AG09319 (cell line): ENCODE measurements at places on chromosomes 11 and 22.

- no peak for DNase-seq
Measured at GRCh38 chr11:128468111-128468510, 119.2 kb downstream of the ETS1 start.

GRCh38 chr11:27699242-27699925 lies 871 bp downstream of the BDNF start:
- DNase-seq = no peak

- peak; percentile 29 for DNase-seq
Measured at GRCh38 chr11:78380615-78381051, 37.0 kb downstream of the GAB2 start.

DNA sequence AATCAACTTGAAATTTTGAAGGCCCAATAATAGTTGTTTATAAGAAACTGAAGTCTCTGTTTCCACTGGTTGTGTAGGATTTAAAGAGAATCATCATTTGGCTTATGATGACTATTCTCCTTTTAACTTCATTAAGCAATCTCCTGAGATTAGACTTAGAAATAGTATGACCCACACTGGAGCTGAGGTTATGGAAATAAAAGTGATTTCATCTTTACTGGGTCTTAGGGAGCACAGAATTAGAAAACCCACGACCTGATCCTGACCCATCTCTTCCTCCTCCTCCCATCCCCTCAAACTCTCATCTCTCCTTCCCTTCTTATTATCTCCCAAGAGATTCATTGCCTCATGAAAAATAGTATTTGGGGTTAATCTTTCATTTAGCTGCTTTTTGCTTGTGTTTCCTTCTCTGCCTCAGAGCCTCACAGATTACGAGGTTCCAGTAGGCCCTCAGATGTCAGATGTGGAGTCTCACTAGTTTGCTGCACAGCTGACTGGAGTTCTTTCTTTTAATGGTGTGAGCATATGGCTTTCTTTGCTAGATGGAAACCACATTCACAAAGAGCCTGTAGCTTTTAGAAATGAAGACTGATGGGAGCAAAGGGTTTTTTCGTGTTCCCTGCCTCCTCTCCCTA lies 85.0 kb downstream of the ALX4 start:
- DNase-seq = no peak

DNA sequence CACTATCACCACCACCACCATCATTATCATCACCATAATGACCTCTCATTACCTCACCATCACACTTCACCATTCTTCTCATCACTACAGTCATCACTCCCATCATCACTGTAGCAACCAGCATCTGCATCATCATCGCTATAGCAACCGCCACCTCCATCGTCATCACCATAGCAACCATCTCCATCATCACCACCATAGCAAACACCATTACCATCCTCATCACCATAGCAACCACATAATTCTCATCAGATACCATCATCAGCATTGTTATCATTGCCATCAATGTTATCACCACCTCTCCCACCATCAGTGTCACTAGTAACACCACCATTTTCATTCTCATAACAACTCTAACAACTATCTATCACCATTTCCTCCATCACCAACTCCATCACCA lies 23.1 kb upstream of the CD82 start:
- DNase-seq = no peak
